GM10248 (cell line): ENCODE measurements at places on chromosomes 5 and 9.
A peak's percentile ranks its signal among the peaks of the same experiment; 100 is the strongest.

GRCh38 chr9:124202447-124202971 is 55.2 kb upstream of the NEK6 start:
- peak; percentile 81 for DNase-seq

- DNase-seq = no peak
Measured at GRCh38 chr9:75941066-75941465, 50.6 kb downstream of the PCSK5 start.

DNA sequence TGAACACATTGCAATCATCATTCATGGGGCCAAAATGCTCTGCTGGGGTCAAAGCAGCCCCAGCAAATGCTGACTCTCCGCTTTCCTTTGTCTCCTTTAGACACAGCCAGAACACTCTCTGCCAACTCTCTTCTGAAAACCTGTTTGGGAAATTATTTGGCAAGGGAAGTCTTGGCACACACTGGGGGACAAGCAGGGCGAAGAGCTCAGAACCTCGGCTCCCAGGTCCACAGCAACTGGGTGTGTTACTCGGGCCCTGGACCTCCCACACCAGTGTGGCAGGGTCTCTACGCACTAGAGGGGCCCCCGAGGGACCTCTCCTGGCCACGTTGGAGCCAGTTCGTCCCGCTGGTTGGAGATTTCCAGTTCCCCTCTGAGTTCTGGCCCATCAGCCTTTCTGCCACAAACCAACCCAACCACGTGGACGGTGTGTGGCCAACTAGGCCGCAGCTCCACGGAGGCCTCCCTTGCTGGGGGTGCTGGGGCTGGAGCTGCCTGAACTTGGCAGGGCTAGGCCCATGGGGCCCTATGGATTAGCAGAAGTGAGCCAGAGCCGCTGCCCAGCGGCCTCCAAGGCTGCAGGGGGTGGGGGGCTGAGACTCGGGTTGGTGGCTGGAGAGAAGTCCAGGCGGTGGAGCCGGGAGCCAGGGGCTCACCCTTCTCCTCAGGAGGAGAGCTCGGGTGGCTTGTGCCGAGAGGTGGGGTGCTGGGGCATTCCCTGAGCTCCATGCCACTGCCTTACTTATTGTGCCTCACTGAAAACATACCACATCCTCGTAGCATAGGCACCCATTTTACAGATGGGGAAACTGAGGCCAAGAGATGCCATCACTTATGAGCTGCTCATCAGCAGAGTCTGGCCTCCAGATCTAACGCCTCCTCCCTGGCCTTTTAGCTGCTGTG is 46.8 kb upstream of the RNU6ATAC start:
- no peak for DNase-seq

DNA sequence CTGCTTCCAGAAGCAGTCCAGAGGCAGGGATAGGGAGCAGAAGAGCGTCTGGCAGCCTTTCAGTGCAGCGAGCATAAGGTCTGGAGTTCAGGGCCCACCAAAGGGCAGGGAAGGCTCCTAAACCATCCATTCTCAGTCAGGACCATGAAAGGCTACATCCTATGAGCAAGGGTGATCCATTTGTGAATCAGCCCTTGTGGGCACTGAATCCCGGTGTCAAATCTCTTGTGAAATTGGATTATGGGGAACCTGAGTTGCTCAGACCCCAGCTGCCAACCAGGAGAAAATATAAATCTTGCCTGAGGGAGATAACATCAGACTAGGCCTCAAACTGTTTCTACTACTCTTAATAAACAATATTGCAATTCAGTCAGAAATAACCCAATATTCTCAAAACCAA is 204.4 kb downstream of the SYK start:
- DNase-seq = no peak

GRCh38 chr9:27432308-27432707 is 91.8 kb upstream of the IFNK start:
- no peak for DNase-seq

DNA sequence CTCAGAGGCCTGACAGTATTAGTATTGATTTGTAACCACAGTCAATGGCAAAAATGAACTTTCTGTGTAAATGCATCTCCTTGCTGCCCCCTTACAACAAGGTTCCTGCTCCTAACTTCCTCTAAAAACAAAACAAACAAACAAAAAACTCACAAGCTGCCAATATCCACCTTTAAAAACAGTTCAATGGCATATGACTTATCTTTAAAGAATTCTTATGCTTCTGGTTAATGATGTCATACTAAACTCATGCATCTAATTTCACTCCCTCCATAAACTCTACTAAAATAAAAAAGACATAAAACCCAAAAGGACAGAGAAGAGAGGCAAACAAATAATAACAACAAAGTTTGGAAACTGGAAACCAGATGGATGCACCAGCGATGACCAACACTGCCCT is 9.0 kb upstream of the OR1N1 start:
- no peak for DNase-seq

- no peak for DNase-seq
Measured at GRCh38 chr5:157371655-157372471, 88.2 kb upstream of the NIPAL4 start.

DNA sequence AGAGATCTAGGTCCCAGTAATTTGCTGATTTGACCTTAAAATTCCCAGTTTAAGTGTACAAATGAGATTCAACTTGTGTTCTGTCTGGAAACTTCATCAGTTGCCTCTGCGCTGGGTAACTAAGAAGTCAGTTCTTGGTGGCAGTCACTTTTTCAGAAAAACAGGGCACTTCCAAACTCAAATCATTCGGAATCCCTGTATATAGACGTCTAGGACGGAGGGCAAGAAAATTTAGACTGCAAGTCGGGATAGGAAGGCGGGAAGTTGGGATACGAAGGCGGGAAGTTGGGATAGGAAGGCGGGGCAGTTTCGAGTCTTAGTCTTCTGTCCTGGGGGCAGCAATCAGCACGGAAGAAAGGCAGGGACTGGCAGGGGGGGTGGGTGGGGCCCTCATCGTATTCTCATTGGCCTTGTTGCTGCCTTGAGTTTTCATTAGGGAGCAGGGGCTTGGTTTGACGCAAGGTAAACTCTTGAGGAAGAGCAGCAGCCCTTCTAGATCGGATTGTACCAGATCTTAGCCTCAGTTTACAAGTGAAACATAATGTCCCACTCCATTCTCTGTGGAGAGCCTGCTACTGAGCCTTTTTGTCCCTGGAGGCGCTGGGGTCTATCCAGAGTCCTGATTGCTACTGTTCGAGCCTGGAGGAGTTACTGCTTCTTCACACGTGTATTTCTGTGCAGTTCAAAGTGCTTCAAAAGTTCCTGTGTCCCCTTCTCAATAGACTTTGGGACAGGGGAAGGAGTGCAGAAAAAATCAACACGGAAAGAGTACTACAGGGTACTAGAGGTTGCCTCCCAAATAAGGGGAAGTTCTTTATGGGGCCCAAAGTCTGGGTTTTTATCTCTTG is 2.7 kb upstream of the PURA start:
- no peak for DNase-seq

DNA sequence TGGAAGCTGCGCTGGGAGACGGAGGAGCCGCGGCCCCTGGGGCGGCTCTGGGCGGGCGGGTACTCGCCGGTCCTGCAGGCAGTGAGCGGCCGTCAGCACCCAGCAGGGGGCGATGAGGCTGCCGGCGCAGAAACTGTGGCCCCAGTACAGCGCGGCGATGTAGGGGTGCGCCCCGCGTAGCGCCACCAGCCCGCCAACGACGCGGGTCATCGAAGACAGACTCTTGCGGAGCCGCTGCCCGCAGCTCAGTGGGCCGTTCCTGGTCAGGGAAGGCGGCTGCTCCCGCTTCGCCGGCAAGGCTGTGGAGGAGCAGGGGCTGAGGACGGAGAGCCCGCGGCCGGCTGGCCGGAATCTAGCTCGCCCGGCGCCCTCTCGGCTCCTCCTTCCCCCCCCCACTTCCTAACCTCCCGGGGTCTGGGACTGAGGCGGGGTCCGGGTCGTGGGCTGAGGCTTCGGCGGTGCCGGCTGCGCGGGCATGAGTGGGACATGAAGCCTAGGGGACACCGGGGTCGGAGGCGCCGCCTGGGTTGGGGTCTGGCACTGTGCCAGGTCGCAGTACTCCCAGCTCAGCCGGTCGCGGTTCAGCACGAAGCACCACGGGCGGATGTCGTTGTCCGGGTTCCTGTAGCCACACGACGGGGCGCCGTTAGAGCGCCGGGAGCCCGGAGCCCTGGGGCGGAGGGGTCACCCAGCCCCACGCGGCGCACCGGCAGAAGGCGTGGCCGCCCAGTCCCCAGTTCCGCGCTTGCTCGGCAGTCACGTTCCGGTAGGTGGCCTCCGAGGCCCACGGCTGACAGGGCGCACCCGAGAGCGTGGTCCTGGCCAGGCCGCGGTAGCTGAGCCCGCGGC is 3.6 kb upstream of the PFN3 start:
- peak; percentile 93 for DNase-seq

GRCh38 chr5:57174128-57174889 is 450 bp downstream of the GPBP1 start:
- DNase-seq = no peak

DNA sequence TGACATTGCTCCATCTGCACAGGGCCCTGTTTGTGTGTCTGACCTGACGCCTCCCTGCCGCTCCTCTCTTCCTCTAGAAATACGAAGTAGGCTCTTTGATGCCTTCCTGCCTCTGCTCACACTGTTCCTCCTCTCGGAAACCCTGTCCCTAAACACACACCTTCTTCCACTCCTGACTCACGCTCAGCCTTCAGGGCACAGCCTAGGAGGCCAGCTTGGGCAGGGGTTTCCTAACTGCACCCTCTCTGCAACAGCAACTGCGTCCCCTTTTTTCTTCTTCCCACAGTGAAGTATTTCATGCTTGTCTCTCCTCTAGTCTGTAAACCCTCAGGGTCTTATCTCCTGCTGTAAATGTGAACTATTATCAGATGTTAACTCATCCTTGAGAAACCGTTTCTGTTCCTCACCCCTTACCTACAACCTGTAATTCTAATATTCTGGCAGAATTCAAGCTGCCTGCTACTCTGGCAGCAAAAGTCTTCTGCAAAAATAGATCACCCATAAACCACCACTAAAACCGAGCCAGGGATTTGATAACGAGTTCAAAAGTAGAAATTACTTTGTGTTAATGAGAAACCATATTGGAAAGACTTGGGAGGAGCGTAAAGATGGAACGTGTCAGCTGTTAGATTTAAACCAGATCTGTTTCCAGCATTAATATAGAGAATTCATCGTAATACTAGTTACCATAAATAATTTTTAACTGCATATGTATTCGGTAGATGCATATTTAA is 100.2 kb downstream of the DAPK1 start:
- no peak for DNase-seq

- DNase-seq = no peak
Measured at GRCh38 chr9:134736791-134737497, 95.3 kb downstream of the COL5A1 start.

DNA sequence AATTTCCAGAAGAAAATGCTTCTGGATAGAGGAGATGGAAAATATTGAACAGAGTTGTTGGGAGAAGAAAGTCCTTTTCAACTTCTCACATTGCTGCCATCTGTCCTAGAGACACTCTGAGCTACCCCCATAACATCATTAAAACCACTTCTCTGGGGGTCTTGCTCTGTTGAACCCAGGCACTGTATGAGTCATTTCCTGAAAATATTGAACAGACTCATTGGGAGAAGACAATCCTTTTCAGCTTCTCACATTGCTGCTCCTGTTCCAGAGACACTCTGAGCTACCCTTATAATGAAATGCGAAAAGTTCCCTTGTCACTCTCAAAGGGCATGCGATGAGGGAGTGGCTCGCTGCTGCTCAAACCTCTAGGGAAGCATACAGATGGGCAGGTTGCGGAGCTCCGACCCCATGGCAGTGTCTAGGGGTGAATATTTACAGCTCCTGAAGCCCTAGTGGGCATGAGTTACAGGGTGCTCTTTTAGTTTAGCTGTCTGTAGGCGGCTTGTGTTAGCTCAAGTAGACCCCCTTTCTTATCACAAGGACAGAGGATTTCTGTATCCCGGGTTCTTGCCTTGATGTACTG is 90.7 kb downstream of the CDKN2A start:
- no peak for DNase-seq

GRCh38 chr5:59178482-59178881 is 595.6 kb downstream of the RAB3C start:
- DNase-seq = no peak

DNA sequence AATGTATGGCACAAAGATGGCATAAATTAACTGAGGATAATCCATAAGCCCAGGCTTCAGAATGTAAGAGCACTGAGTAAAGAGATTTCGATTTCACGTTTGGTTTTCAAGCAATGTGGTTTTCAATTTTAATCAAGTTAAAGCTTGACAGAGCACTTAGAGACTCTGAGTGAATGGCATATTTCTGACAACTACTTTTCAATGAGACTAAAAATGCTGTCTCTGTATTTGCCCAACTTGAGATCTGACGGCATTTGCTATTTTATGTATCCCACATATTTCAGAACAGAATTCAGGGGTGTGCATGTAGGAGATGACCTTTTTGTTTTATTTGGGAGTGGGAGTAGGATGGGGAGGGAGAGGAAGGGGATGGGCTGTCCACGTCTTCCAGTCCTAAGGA is 280.3 kb upstream of the PANK3 start:
- no peak for DNase-seq

DNA sequence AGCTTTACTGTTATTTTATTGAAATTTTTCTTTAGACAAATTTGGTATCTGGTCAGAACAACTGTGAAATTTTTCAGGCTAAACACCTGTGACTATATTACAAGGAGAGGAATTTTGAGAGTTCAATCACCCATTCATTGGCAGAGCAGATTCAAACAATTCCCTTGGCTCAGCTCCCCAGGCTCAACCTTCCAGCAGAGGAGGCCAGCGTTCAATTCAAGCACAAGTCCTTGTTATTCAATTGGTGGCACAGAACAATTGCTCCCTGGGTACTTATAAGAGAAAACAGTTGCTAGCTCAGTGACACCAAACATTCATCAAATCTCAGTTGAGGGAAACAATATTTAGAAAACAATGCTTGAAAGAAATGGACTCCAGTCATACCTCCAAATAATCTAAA is 83.3 kb downstream of the SUSD1 start:
- DNase-seq = no peak

GRCh38 chr5:56481428-56482357 is 248.6 kb upstream of the ANKRD55 start:
- peak; percentile 54 for DNase-seq

DNA sequence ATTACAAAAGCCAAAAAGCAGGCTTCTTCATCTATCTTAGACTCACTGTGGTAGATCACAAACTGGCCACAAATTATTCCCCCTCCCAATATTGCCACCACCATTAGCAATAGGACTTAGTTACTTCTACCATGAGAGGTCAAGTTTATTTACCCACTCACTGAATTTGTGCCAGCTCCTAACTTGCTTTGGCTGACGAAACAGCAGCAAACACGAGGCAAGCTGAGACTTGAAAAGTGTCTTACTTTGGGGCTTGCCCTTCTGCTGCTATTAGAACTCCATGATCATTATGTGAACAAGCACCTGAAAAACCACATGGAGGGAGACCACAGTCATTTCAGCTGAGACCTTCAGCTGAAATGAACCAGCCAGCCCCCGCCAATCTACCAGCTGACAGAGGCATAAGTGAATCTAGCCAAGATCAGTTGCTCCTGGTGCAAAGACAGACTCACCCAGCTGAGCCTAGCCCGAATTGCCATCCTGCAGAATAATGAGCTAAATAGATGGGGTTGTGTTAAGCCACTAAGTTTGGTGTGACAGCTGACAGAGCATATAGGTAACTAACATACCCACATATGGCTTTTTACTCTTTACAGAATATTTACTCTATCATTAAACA is 5.7 kb downstream of the WDR41 start:
- DNase-seq = no peak

GRCh38 chr5:164002214-164002613 is 496.8 kb downstream of the MAT2B start:
- no peak for DNase-seq

- no peak for DNase-seq
Measured at GRCh38 chr5:119273391-119273839, 82.4 kb upstream of the TNFAIP8 start.
